ENCODE measurements at places on chromosomes 7 and 10.

- no peak for DNase-seq
Measured at GRCh38 chr10:114577133-114577532, 80.9 kb downstream of the ABLIM1 start.

DNA sequence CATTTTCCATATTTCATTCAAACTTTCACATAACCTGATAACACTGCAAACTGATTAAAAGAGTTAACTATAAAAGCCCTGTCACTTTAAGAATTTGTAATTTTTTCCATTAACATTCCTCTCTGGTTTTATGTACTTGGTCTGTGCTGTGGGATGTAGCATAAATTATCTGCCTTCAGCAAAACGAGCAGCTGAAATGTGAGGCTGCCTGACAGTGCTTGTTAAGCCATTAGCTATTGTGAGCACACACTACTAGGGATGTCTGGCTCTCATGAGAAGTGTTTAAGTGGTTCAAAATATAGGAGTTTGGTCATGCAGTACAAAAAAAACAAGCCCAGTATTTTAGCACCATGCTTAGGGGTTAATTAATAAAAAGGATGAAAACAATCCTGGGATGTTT is 63.0 kb downstream of the HOXA1 start:
- no peak for DNase-seq

DNA sequence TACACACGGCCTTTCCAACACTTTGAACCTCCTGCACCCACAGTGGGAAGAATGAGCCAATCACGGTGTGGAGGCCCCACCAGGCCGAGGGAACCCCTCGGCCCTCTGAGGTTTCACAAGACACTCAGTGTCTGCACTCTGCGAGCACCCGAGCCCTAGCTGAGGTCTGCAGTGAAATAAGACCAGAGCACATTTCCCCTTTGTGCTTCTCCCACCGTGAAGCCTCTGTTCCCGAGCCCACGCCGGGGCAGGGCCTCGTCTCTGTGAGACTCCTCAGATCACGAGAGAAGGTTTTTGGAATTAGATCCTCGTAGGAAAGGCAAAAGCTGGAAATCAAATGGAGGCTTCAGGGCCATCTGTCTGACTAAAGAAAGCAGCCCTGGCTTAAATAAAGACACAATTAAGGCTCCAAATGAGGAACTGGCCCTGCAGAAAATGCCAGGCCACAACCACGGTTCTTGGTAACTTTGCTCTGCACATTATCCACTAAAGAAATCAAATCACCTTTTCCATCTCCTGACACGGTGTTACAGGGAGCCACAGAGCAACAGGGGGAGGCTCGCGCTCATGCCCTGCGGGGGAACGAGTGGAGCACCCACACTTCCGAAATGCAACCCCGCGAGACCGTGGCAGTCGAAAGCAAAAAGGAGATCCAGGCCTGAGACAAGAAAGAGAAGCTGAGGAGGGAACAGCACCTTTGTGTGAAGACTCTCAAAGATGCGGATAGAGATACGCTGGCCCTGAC is 43.7 kb downstream of the FAM53B start:
- no peak for DNase-seq

GRCh38 chr7:87154166-87154565 is 1.9 kb downstream of the DMTF1 start:
- DNase-seq = no peak

GRCh38 chr10:77392851-77393250 is 244.8 kb downstream of the KCNMA1 start:
- DNase-seq = no peak

DNA sequence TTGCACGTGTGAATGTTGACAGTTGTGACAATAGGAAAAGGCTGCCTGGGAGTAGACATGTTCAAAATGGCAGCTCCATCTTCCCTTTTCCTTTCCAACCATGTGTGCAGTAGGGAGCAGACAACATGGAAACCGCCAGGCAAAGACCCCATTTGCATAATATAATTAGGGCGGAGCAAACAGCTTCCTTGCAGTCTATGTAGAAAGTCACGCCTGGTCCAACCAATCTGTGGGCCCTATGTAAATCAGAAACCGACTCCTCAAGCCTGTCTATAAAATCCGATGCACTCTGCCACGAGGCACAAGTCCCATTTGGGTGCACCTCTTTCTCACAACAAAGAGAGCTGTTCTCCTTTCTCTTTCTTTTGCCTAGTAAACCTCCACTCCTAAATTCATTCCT is 19.6 kb downstream of the NEBL start:
- DNase-seq = no peak

- DNase-seq = no peak
Measured at GRCh38 chr10:63055705-63056104, 77.4 kb upstream of the NRBF2 start.

DNA sequence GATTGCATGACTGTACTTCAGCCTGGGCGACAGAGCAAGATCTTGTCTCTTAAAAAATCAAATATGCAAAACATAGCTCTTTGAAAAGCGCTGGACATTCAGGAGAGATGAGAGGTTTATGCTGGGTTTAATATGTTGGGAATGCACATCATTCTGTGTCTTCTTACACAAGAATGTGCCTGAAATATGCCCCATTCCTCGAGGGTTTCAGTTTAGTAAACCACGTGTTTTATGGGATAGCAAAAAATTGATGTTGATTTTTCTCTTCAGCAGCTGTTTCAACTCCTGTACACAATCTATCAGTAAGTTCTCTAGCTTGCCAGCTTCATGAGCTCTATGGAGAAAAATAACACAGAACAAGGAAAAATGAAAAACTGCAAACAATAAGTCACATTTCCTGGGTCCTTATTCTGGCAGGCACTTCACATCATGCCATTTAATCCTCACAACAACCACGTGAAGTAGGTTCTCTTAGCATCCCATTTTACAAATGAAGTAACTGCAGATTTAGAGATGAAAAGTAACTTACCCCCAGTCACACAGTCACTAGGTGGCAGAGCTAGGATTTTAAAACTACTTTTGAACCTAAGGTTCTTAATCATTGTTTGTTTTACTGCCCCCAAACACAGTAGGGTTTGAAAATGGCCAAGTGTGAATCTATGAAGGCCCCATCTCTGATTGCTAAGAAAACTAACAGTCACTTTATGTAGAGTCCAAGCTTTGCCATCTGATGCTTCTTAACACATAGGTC is 423.6 kb downstream of the PHTF2 start:
- DNase-seq = no peak

DNA sequence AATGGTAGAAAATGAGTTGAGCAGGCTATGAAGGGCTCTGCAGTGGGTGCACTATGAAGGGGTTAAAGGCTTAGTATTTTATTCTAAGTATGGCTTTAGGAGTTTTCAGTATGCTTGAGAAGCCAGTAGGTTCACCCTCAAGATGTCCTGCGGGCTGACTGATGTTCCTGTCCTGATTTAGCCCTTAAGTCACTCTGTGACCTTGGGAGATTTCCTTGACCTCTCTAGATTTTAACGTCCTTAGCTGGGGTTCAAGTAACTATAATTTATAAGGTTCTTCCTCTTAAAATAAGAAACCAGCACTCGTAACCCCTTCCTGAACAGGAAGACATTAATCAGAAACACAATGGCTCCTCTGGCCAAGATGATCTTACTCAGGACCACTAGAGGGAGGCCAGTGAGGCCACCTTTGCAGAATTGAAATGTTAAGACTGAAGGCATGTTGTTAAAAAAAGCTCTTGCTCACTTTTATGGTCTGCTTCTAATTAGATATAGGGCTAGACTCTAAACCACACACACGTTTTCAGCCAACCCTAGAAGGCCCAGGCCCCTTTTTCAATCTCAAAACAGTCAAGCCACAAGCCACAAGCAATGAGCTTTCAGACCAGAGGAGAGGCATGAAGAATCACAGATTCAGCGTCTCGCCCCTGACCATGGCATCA is 41.9 kb downstream of the CDK1 start:
- DNase-seq = no peak

GRCh38 chr7:98949336-98950044 is 71.2 kb downstream of the TRRAP start:
- no peak for DNase-seq

Measured in stimulated activated CD4-positive, alpha-beta T cell treated with anti-CD3 and anti-CD28 coated beads, Interleukin-4, amount 100 ng/mL, for 24 hours (primary cell).